CD4-positive, alpha-beta T cell treated with Interleukin-1 beta for 1 hour (primary cell): ENCODE measurements at places on chromosomes 2 and 18.

DNA sequence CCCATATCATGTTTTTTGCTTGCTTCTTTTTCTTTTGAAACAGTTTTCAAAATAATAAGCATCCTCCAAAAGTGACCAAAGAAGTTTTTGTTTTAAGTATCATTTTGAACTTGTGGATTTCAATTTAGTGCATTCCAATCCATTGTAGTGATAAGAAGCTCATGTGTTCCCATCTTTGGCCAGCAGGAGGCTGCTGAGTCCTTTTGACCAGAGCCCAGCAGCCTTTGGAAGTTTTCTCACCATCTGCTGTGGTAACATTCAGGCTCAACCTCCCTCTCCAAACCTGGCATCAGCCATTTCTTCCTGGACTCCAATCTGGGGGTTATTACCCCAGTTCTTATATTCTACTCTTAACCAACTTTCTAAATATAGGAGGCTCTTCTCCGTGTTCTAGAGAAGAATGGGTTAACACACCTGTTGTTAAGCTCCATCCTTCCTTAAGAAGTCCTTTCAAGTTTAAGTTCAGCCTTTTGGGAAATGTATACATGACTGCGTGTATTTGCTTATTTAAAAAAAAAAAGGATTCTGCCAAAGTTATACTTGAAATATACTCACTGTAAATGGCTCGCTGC, 39.0 kb upstream of the MAL start:
- peak; percentile 11 for DNase-seq

- DNase-seq: no peak
These were observed 540.3 kb downstream of the TDRD15 start for GRCh38 chr2:21664083-21664482.

DNA sequence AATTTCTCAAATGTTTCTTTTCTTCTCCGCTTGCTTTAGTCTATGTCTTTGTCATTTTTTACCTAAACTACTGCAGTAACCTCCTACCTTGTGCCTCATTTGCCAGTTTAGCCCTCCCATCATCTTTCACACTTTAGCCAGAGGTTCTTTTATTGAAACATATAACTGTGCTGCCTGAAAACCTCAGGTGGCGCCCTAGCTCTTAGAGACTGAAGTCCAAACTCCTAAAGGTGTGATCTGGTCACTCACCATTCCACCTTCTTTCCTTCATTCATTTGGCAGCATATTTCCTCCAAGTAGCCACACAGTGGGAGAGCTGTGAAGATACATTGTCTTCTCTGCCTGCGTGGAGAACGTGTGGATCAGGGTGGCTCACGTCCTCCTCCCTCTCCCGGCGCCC, 98.2 kb upstream of the MAPRE2 start:
- no peak for DNase-seq

DNA sequence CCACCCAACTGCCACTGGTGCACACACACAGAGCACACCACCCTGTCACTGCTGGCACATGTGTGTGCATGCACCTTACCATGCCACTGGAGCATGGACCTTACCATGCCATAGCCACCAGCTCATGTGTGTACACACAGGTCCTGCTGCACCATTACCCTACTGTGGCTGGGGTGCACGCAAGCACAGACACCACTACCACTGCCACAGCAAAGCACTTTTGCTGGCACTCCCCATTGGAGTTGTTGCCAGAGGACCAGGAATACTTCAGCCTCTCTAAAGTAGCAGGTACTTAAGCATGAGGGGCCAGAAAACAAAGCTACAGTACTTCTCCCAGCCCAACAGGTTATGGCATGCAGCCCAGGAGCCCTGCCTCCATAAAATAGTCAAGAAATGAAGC, 404.8 kb downstream of the MBD2 start:
- no peak for DNase-seq

DNA sequence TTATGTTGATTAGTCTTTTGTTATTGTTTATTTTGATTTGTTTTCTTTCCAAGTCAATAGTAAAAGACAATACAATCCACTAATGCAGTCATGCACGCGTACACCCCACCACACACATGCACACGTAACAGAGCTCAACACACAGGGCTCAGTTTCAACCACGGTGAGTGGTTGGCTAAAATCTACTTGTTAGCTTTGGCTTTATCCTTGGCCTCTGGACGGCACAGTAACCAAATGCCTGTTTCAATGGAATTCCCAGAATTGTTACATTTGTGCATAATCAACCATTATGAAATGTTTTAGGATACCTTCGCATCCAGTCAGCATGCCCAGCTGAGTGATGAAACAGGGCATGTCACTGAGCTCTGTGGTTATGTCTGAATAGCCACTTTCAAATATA, 53.2 kb downstream of the NYAP2 start:
- DNase-seq: no peak

GRCh38 chr2:37665604-37666362, 5.7 kb downstream of the CDC42EP3 start:
- DNase-seq: no peak

DNA sequence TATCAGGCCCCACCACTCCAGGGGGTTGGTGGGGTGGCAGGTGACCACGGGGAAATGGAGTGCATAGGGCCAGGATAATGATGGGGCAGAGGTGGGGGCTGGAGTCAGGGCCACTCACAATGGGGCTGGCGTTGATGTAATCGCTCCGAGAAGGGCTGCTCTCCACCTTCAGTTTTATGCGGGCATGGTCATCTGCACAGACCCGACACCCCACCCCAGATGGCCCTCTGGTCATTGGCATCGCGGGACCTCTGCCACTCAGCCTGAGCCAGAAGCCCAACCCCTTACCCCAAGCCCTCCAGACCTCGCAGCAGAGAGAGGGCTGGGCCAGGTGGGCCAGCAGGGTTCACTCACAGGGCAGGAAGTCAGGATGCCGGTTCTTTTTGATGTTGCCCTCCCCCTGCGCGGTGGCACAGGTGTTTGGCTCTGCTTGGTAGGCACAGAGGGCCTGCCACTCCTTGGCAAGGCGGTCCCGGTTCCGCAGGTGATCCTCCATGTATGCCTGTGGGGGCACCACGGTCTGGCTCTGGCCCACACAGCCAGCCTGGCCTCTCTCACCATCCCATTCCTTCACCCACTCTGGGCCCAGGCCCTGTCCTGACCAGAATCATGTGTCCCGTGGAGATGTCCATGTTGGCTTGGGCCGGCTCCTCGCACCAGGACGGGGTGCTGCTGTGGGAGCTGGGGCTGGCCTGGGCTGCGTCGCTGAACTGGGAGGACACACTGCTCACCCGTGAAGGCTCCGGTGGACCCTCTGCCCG, 12.4 kb downstream of the PTPRN start:
- DNase-seq: no peak

GRCh38 chr2:169080250-169081069, 11.1 kb downstream of the DHRS9 start:
- no peak for DNase-seq

DNA sequence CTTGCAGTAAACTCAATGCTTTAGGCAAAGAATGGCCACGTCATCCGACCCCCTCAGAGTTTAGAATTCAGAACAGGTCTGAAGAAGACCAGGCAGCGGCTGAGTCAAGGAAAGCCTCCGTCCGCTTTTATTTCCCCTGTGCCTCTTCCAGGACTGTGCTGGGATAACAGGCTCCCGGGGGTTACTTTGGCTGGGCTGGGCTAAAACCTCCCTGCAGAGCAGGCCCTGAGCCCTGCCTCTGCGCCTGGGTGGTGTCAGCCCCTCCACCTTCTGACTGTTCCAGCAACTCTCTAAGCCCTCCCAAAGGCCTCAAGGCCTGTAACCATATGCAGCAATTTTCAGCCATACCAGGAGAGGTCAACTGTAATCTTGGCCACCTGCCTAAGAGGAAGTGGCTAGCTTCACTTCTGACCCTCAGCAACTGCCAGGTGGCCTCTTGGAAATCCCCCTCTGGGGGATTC, 166.5 kb downstream of the RPIA start:
- DNase-seq: peak; percentile 56

DNA sequence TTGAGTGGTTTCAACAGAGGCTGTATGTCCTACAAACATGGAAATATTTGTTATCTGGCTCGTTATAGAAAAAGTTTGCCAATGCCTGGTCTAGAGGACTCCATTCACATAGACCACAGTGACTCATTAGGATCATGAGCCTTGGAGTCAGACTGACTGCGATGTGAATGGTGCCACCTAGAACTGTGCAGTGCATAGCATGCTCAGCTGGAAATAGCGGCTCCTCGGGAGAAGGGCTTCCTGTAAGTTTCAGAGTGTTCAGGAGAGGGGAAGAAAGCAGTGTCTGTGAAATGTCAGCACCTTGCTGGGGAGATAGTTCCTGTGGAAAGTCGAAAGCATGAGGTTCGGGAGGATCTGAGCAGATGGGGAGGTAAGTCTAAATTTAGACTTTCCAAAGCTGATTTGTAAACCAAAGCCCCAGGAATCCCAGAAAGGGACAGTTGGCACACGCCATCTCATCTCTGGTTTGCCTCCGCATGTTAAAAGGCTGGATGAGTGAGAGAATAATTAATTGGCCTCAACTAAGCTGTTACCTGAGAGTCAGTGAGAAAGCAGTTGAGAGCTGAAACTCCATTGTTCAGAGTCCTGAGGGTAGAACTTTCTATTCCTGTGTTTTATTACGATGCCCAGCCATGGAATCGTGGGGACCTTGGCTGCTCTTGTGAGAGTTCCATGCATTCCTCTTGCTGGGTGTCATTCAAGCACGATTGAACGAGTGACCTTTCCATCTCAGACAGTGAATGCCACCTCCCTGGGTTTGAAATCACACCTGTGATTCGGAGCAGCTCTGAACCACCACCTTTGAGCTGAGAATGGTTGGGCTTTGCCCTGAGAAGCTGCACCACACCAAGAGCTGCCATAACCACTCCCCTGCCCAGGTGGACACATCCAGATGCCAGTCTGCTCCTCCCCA, 99.5 kb downstream of the MAPK4 start:
- DNase-seq: no peak

- no peak for DNase-seq
These were observed 4.3 kb downstream of the ZBTB7C start for GRCh38 chr18:48404716-48405507.

DNA sequence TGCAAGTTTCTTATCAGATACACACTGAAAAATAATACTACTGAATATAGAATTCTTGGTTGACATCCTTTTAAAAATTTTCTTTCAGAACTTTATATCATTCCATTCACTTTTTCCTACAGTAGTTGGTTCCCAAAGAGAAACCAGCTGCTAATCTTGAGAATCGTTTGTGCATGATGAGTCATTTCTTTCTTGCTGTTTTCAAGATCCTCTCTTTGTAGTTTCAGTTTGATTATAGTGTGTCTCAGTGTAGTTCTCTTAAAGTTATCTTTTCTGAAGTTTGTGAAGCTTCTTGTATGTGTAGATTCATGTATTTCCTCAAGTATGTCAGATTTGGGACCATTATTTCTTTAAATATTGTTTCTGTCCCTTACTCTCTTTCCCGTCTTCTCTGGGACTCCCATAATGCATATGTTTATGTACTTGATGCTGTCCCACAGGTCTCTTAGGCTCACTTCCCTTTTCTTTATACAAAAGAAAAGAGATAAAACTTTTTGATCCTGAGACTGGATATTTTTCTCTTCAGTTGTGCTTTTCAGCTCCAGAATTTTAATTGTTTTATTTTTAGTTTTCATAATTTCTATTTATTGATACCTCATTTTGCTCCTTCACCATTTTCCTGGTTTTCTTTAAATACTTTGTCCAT, 801.0 kb downstream of the TDRD15 start:
- DNase-seq: no peak

DNA sequence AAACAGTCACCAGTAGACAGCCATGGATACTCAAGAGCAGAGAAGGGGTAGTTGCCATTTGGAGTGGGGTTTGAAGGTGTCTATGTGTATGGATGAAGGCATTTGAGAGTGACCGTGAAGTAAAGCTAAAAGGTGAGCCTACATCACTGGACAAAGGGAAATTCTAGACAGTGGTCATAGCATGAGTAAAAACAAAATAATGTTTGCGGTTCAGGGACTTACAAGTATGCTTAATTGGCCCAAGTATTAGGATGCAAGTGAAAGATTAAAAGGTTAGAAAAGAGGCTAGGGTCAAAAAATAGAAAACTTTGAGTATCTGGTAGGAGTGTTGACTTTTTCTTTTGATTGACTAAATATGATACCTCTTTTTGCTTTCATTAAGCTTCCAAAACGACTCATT, 238.1 kb upstream of the SLC8A1 start:
- DNase-seq: no peak

DNA sequence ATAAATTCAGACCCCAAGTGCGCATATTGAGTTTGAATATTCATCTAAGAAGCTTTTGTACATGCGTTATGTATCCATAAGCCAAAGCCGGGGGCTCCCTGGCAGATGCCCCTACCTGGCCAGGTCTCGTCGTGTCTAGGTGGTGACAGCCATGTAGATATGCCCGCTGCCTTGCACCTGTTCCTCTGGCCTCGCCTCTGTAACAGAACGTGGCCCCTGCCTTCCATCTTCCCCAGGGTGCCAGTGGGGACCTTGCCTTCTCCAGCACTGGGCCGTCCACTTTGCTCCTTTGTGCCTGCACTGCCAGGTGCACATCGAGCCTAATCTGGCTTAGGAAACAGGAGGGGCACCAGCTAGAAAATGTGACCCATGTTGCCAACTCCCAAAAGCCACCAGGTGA, 198.2 kb downstream of the AGAP1 start:
- no peak for DNase-seq

DNA sequence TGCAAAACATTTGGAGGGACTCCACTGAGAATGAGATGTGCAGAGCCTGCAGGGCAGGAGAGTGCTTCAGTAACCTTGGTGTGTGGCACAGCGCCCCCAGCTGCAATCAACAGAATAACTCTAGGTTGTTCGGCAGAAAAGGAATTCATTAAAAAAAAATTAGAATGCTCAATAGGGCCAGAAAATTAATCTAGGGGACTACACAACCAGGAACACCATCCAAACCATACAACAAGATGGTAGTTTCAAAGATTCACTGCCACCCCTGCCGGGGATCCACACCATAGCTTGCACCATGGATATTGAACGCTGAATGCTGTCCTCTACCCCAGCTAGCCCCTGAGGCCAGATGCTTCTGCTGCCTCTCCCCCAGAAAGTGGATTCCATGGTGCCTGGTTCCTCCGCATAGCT, 50.1 kb downstream of the THUMPD2 start:
- peak; percentile 9 for DNase-seq

DNA sequence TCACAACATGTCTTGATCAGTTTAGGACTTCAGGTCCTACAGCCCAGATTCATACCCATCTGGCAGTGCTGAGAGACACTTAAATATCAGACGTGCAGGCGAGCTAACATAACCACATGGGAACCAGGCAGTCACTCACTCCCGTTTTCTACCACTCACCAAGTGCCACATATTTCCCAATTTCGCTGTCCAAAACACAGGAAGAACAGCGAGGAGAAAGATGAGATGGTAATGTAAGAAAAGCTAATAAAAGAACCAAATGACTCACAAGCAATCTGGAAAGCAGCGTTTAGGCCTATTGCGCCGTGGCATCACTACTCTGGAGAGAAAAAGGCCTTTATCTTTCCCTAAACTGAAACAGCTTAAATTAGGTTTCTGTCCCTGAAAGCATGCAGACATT, 647.8 kb upstream of the SLC39A10 start:
- DNase-seq: no peak

DNA sequence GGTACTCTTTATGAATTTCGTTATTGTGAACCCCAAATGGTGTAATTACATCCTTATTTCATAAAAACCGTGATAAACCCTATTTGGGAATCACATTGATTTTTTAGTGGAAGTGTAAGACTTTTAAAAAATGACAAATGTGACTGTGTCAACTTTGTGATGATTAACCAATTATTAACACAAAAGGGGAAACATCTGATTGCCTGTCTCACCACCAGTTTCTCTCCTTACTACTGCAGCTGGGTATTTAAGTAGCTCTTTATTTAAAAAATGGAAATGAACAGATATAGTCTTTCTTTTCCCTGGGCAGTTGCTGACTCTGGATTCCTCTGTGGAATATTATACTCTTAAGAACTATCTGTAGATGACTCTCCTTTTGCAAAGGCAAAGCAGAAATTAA, 11.6 kb upstream of the RPE start:
- no peak for DNase-seq
